ENCODE measurements at places on chromosomes 5 and 9.

DNA sequence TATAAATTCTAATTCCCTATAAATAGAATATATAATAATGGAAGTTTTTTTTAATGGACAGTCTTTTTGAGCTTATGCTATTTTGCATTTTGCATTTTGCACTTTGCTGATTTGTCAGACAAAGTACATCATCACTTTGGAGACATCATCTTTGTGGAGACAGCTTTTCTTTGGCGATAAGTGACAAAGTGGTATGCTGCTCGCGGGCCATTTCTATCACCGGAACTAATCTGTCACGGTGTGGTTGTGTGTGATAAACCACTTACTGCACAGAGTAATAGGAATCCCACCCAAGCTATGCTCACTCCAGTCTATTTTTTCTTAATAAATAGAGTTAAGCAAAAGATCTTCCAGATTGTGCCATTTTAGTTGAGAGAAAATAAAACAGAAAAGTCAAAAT lies 133.1 kb downstream of the MACIR start:
- DNase-seq, result no peak

DNA sequence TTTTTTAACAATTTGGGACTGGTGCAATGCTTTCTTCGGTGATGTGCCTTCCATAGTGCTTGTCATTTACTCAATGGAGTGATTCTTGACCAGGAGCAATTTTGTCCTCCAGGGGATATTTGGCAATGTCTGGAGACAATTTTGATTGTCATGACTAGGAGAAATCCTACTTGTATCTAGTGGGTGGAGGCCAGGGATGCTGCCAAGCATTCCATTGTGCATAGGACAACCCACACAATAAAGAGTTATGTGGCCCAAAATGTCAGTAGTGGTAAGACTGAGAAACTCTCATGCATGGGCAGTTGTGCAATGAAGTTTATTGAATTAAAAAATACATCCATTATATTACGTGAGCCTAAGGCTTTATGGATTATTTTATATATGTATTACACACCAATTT lies 70.5 kb downstream of the FOCAD start:
- no peak for DNase-seq

DNA sequence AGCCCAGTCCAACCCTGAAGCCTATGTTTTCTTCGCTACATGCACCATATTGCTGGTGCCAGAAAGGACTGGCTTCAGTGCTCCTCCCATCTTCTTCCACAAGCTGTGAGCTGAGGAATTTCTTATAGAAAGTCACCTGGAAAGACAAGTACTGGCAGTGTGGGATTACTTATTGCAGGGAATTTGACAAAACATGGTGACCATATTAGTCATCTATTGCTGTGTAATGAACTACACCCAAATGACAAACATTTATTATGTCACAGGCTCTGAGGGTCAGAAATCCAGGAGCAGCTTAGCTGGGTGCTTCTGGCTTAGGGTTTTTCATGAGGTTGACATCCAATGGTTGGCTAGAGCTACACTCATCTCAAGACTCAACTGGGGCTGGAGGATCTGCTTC lies 75.5 kb downstream of the ENTREP1 start:
- peak; percentile 51 for DNase-seq

GRCh38 chr5:136001466-136001981 lies 27.3 kb upstream of the TGFBI start:
- no peak for DNase-seq

GRCh38 chr9:93978551-93978950 lies 23.4 kb upstream of the BARX1 start:
- DNase-seq, result no peak

GRCh38 chr9:9552665-9553064 lies 1060.1 kb downstream of the PTPRD start:
- no peak for DNase-seq

DNA sequence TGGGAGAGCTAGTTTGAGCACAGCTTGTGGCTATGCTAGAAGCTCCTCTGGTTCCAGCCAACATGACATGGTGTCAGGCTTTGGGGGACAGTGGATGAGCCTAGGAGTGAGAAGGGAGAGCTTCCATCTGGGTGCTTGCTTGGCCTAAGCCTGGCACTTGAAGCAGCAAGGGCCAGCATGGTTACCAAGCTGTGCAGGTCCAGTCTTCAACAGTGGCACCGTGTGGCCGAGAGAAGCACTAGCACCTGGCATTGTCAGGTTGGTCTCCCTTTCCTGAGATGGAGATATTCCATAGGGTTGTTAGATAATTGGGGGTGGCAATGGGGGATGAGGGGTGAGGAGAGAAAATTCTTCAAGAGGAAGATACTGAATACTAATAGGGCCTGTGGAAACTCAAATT lies 261.9 kb downstream of the PBX3 start:
- DNase-seq, result no peak

DNA sequence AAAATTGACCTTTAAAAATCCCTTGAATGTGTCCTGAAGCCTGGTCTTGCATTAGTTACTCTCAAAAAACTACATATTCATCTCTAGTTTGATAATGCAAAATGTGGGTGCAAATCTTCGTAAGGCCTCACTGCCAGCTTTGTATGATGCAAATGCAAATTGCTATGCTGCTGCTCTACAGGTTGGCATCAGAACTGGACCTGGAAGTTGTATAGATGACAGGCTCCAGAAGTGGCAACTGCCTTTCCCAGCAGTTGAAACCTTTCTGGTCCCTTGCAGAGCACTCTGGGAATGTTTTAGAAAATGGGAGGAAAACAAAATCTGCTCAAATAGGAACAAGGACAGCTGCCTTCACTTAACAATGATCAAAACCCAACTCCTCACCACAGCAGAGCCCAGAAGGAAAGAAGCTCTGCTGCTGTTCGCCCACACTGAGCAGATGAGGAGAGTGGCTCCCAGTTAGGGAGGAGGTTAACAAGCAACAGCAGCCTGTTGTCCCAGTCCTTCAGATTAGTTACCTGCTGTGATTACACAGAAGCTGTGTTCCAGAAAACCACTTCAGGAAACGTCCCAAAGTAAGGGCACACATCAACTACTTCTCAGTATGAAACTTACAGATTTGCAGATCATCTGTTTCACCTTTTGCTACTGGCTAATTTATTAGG lies 93.5 kb downstream of the PLPP1 start:
- no peak for DNase-seq

DNA sequence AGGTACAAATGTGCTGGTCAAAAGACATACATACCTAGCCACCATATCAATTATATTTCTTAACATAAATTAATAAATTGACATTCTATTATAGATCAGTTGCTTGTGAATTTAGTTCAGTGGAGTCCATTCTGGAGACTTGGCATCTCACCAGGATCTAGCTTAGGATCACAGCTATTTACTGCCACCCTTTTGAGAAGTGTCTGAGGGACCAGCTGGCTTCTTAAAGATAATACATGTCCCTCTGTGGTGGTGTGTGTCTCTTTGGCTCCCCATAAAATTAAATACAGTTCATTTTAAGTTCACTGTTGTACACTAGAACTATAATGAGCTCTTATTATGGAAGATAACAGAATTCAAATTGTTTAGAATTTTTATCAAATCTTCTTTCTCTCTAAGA lies 290.7 kb downstream of the PRELID2 start:
- no peak for DNase-seq

DNA sequence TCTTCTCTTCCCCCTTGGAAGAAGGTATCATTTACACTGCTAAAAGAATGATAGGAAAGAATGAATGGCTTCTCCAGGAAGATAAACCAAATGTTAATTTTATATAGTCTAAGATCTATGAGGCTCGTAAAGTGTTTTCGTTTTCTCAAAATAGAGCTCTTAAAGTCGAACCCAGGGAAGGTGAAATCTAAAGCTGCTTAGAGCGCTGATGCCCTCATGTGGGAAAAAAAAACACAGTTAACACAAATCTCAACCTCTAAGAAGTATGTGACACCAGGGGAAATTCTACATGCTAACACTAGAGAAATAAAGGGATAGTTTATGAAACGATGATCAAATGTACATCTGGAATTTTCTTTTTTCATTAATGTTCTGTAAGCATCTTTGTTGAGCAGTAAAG lies 257.9 kb downstream of the RASEF start:
- no peak for DNase-seq

GRCh38 chr5:124880903-124881697 lies 134.7 kb upstream of the ZNF608 start:
- DNase-seq, result no peak

DNA sequence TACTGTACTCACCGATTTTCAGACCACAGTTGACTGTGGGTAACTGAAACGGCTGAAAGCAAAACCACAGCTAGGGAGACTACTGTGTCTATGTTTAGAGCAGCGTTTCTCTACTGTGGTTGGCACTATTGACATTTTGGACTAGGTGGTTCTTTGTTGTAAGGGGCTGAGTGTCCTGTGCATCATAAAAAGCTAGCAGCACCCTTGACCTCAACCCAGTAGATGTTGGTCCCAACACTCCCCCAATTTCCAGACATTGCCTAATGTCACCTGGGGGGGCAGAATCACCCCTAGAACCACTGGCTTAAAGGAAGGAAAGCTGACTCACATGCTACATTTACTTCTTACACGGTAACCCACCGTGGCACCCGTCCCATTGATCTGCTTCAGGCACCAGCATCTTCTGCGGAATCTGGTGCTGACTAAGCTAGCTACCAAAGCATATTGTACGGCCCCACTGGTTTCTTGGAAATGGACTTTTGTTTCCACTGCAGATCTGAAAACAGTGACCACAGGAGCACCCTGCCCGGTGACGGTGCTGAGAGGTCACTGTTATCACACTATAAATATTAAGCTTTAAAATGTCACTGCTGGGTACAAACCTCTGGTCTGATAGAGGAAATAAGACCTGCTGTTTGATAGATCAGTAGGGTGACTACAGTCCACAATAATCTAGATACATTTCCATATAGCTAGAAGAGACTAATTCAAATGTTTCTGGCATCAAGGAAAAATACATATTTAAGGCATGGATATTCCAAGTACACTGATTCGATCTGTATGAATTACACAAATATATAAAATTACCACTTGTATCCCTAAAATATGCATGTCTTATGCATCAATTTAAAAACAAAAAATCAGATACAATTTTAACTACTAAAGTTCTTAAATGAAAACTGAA lies 151.4 kb downstream of the HSD17B3 start:
- DNase-seq, result no peak

- DNase-seq, result no peak
Measured at GRCh38 chr5:40716590-40716989, 36.9 kb downstream of the PTGER4 start.

- DNase-seq, result no peak
Measured at GRCh38 chr9:125513303-125513667, 193.7 kb downstream of the MAPKAP1 start.

GRCh38 chr5:1052641-1053390 lies 44.2 kb downstream of the NKD2 start:
- no peak for DNase-seq

DNA sequence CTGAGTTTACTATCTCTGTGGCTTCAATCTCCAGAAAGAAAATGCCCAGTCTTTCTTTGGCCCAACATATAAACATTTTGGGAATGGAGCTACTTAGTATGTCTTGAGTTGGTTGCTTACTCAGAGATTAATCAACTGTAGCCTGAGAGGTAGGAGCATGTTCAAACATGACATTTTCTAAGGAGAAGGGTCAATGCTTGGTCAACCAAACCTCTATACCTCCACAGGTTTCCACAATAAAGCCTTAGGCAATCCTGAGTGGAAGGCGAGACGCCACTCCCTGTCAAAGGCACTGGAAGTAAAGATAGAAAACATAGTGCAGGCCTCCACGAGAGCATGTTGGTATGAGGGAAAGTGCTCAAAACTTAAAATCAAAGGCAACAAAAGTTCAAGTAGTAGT lies 411.4 kb downstream of the KCTD16 start:
- DNase-seq, result peak; percentile 87

DNA sequence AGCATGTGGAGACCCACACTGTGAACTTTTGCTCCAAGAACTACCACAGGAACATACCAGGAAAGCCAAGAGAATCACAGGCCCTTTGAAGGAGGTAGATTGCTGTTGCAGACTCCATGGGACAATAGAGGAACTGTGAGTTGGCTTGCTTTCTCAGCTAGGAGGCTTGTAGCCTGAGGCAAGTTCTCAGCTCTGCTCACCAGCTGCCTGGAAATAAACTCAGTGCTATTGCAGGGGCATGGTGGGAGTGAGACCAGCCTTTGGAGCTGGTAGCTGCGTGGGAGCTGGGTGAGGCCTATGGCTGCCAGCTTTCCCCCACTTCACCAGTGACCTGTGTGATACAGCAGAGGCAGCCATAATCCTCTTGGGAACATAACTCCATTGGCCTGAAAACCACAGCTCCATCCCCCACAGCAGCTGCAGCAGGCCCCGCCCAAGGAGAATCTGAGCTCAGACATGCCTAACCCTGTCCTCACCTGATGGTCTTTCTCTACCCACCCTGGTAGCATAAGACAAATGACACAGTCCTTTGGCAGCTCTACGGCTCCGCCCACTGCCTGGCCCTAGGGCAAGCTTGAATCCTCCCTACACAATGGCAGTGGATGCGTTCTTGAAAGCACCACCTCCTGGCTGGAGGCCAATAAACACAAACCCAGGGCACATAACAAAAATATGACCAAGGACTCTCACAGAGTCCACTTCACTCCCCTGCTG lies 389.5 kb downstream of the KIF4B start:
- no peak for DNase-seq

DNA sequence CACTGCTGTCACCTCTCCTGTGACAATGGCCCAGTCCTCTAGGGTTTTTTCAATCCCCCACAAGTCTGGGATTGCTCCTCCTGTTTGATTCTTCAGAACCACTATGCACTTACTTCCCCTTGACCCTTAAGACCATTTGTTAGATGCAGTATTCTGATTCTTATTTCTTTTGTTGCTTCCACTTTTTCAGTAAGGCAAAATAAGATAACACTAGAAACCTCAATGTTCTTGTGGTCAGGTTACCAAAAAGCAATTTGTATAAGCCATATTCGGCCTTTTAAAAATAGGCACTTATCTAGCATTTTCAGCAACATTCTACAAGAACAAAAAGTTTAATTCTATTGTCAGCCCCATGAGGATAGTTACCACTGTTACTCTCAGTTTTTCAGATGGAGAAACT lies 220.0 kb downstream of the KDM4C start:
- no peak for DNase-seq

GRCh38 chr5:63603996-63604395 lies 358.2 kb downstream of the HTR1A start:
- DNase-seq, result no peak
